ENCODE measurements at places on chromosomes 2 and 18.
A peak's percentile ranks its signal among the peaks of the same experiment; 100 is the strongest.

DNA sequence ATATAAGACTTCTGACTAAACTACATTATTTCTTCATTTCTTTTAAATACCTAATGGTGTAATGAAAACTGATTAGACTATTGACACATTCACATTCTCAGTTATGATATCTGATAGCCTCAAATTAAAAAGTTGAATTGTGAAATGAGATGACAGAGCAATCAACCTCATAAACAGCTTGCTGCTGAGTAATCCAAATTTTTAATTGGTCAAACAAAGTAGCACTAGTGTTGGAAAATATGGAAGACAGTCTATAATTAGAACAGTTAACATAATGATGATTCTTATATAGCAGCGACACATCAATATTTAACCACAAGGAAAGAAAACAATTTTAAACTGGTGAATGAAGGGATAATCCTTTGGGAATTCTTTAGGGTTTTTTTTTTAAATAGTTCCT is 91.9 kb upstream of the LRP1B start:
- DNase-seq: no peak

- DNase-seq: no peak
These were observed 1072.3 kb downstream of the LRP1B start for GRCh38 chr2:141058556-141058955.

- DNase-seq: no peak
These were observed 14.2 kb upstream of the CXCR4 start for GRCh38 chr2:136131961-136132824.

DNA sequence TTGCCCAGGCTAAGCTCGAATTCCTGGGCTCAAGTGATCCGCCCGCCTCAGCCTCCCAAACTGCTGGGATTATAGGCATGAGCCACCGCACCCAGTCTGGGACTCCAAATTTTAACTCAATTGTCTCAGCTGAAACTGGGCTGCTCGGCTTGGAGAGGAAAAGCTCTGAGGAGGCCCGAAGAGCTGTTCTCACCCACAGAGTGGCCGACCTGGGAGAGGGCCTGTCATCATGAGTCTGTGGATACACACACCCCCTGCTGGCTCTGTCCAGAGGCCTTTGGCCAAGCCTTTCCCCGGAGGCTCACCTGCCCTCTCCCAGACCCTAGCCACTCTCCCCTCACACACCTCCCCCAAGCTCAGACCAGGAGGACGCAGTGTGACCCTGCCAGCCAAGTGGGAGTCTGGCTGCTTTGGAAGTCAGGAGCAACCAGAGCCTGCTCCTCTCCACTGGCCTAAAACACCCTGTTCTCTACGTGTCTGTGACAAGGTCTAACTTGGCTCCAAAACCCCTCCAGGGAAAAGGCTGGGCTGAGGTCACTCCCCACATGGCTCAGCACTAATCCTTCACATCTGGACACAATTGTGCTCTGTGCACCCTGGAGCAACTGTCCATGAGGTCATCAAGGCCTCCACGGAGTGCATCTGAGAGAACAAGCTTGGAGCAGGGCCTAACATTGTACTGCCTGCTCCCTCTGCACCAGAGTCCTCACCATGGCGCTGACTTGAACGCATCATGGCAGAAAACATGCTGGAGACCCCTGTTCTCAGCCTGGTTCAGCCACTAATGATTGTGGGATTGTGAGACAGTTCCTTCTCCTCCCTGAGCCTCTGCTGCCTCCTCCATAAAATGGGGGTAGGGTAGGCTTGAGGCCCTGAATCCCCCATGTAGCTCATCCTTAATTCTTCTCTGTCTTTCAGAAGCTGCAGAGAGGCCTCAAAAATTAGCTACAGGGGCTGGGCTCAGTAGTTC is 49.9 kb upstream of the RAB6C start:
- no peak for DNase-seq

DNA sequence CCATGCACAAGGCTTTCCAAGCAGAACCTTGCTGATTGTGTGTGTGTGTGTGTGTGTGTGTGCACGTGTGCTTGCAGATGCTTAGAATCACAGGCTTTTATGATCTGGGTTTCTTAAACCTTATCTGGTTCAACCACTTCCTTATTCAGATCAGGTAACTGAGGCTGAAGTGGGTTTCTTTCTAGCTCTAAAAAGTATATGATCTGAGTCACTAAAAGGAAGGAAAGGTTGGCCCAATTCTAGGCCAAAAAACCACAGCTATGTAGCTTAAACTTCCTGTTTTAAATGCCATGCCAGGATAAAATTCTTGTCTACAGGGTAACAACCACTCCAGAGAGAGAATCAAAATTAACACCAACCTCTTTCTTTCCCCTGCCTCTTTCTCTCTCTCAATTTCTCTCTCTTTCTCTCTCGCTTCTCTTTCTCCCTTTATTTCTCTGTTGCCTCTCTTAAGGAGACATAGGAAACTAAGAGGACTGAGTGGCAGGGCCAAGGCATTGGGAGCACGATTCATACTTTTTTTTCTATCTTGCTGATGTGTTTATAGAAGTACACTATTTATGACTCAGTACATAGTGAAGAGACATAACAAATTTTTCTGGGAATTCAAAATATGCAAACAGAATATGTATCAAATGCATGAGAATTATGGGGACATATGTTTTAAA is 140.3 kb downstream of the TRIB2 start:
- no peak for DNase-seq

- DNase-seq: no peak
These were observed 867.9 kb upstream of the POU3F3 start for GRCh38 chr2:103986001-103986400.

GRCh38 chr18:48915626-48916425 is 34.9 kb downstream of the SMAD7 start:
- no peak for DNase-seq

- no peak for DNase-seq
These were observed 153.4 kb upstream of the CCDC150 start for GRCh38 chr2:196486146-196486545.

DNA sequence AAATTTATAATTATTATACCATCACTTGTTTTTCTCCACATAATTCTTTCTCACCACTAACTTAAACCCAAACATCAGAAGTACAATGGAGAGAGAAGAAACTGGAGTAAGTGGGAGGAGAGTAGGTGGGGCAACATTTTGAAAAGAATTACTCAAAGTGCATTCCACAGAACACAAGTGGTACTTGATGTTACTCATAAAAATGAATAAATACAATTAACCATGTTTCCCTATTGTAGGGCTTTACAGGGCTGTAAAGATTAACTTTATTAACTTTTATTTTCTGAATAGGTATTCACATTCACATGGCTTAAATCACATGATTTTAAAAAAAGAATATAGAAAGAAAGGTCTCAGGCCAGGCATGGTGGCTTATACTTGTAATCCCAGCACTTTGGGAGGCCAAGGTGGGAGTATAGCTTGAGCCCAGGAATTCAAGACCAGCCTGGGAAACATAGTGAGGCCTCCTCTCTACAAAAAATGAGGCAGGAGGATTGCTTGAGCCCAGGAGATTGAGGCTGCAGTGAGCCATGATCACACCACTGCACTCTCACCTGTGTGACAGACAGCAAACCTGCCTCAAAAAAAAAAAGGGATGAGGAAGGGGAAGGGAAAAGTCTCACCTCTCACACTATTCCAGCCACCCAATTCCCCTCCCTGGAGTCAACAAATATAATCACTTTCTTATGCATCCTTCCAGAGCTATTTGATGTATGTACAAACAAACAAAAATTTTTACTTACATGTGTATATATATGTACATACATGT is 47.1 kb downstream of the KCNG3 start:
- DNase-seq: no peak

GRCh38 chr18:4528405-4528804 is 73.3 kb upstream of the DLGAP1 start:
- DNase-seq: no peak

GRCh38 chr2:15666861-15667808 is 75.5 kb downstream of the DDX1 start:
- no peak for DNase-seq

GRCh38 chr2:60068755-60069154 is 484.7 kb downstream of the BCL11A start:
- no peak for DNase-seq

GRCh38 chr18:59008302-59008974 is 131.2 kb upstream of the SEC11C start:
- DNase-seq: no peak

DNA sequence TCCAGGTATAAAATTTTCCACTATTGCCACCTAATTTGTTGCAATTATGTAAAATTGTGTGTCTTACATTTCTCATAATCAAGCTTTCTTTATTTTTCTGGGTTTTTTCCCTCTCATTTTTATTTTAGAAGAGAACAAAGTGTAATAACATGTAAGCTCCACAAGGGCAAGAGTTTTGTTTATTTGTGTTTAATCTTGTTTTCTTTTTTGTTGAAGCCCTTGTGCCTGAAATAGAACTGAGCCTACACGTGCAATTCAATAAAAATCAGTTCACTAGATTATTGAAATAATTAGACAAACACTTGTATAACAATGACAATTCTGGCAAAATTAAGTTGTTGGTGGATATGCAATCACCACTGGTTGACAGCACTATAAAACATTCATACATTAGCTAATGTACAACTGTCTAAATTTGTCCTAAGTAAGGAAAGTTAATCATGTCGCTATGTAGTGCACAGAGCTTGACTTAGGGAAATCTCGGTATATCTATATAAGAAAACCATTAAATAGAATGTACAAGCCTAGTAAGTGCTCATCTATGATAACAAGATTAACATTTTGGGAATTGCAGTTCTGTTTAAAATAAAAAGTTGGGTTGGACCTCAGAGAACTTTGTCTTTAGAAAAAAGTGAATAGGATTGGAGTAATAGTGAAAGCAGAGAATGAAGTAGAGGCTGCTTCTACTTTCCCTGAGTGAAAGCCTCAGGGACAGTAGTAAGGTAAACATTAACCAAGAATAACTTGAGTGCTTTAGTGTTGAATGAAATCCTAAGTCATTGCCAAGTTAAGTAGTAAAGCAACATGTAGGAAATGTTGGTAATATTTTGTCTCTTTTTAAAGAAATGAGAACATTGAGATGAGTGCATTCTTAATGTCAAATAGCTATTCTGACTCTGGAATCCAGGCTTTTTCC is 37.4 kb upstream of the NOL4 start:
- peak; percentile 38 for DNase-seq

DNA sequence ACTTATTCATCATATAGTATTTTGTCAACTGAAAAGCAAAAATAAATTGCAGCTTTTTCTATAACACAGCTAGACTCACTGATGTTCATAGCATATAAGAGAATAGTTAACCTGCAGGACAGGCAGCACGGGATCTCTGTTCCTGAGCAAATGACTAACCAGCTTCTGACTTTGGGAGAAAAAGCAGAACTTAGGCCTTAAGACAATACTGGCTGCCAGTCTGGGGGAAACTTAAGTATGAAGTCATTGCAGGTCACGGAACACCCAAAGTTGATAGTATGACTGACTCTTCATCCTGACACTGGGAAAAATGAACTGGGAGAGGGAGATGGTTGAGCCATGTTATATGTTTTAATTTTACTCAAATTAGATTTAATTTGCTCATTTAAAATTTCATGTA is 113.0 kb downstream of the DPP4 start:
- no peak for DNase-seq

GRCh38 chr2:112031473-112032223 is 23.4 kb upstream of the TMEM87B start:
- peak; percentile 76 for DNase-seq

GRCh38 chr18:25123438-25124232 is 228.3 kb downstream of the ZNF521 start:
- no peak for DNase-seq

GRCh38 chr2:181776336-181776735 is 96.0 kb upstream of the NEUROD1 start:
- DNase-seq: no peak

- DNase-seq: no peak
These were observed 112.1 kb upstream of the CDC42EP3 start for GRCh38 chr2:37783545-37783944.

DNA sequence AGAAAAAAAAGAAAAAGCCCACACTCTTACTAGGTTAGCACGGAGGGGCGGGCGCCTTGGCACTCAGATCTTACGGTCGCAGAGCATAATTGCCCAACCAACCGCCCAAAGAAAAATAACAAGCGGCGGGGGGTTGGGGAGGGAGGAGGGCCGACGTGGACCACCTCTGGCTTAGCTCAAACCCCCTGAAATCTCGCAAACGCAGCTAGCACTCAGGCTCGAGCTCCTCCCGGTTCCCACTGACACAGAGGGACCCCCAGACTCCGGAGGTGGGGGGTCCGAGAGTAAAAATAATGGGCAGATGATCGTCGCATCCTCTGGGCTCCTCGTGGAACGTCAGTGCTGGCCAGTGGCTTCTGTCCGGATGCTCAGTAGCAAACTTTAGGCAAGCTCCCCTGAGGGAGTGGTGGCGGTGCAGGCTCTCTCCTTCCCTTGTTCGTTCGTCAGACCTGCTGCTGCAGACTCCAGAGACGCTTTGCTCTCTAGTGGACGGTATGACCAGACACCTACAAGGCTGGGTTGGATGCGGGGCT is 12.0 kb downstream of the CATIP start:
- no peak for DNase-seq

GRCh38 chr2:222304737-222305515 is 6.1 kb upstream of the PAX3 start:
- no peak for DNase-seq

DNA sequence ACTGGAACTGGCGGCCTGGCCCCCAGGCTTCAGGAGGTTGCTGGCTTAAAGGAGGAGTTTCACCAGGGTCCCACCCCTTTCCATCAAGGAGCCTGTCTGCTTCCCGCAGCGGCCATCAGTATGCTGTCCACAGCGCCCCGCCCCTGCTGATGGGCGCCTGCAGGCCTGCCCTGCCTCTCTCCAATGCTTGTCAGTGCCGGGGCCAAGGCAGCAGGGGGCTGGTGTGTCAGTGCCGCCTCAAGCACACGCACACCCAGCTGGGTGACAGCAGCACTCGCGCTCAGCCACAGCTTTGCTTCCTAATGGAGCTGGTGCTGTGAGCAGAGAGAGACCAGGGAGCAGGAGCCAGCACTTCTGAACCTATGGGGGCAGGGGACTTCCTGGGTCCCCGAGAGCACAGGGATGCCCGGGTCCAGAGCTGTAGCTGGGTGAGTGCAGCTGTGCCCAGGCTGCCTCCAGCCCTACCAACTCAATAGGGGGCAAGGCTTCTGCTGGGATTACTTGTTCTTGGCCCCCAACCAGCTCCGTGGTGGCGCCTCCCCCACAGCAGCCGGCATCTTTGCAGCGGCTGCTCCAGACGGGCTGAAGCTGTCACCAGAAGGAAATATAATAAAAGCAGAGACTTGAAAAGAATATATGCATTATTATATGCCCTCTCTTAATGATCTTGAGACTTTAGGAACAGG is 377.2 kb upstream of the LRATD1 start:
- no peak for DNase-seq

- DNase-seq: peak; percentile 16
These were observed at the start of gene EPB41L3 for GRCh38 chr18:5543773-5544389. TSS of gene EPB41L3 (minus strand) at chr18:5543997. CDS start at chr18:5489183, 54,814 bp downstream.

- peak; percentile 95 for DNase-seq
These were observed at the start of the genes ATG4B and THAP4 for GRCh38 chr2:241637018-241637794. TSS of gene ATG4B (plus strand) at chr2:241637693. CDS start at chr2:241637715, 22 bp downstream. TSS of gene THAP4 (minus strand) at chr2:241637158. CDS start at chr2:241637017, 141 bp downstream.

DNA sequence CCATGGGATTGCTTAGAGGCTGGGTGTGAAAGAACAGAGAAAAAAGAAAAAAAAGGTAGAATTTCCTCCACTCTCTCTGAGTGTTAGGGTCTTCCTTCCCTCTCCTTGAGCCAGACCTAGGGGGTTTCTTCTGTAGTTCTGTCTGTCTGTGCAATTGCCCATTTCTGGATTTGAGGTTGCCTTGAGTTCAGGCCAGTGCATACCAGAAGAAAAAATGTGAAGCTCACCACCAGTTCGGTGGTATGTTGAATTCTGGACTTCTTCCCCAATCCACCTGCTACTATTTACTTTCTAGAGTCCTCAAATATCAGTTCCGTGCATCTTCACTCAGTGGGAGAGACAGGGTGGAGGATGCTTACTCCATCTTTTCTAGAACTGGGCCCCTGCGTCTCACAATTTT is 15.3 kb upstream of the SELENOI start:
- no peak for DNase-seq

- DNase-seq: no peak
These were observed 116.9 kb downstream of the PHLPP1 start for GRCh38 chr18:62832282-62832681.
